Stimulated activated CD4-positive, alpha-beta T cell treated with anti-CD3 and anti-CD28 coated beads, Interleukin-12 subunit alpha, Interleukin-12 subunit beta, amount 100 ng/mL, for 4 hours (primary cell): ENCODE measurements at places on chromosomes 2 and 18.

DNA sequence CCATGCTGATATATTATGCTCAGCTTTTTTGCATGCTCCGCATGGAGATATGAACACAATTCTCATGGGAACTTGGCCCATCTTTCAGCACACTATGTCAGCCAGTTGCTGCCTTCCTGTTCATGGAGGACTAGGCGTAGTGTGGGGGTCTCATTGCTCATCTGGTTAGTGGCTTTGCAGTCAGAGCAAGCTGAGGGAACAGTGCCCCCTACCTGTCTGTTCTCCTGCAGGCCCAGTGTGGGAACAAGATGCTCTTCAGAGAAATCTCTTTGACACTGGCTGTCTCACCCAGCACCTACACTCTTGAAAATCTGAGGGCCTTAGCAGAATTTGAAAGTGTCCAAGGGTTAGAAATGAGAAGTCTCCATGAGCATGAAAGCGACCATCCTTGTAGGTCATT, 47.1 kb downstream of the SPTBN1 start:
- peak; percentile 11 for DNase-seq

DNA sequence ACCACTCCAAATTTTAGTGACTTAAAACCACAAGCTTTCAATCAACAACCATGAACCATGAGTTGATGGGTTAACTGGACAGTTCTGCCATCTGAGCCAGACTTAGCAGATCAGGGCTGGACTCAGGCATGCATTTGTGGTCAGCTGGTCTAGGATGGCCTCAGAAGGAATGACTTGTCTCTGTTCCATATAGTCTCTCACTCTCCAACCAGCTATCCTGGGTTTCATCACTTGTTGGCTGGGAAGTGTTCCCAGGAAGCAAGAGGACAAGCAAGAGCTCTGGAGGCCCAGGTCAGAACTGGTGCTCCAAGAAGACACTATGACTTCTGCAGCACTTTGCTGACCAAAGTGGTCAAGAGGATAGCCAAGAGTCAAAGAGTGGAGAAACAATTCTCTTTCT, 17.5 kb upstream of the MAP3K20 start:
- DNase-seq, result no peak

DNA sequence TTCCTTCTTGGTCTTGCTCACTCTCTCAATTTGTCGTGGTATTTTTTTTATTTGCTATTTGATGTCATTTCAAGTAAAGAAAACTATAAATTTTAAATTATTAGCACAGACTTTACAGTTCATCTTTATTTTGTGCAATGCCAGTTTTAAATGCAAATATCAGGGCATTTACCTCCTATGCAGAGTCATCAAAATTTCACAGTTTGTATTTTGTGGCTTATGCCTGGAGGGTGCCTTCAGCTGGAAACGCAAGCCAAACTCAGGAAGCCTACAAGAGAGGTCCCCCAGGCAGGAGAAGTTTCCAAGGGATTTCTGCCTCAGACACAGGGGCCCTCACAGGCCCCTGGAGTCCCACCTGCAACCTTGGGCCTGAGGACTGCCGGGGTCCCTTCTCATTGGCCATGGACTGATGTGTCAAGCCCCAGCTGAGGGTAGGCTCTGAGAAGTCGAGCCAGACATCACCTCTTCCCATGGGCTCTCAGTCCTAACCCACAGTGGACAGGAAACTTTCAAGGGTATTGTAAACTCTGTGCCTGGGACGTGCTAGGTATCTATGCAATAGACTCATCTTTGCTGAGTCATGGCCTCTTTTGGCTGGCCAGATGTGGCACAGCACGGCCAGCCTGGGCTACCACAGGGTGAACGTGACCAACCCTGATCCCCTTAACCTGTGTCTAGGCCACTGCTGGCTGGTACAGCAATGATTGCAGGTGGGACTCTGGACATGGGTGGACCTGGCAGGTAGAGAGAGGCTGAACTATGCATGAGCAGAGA, 236.5 kb downstream of the CELF4 start:
- no peak for DNase-seq

DNA sequence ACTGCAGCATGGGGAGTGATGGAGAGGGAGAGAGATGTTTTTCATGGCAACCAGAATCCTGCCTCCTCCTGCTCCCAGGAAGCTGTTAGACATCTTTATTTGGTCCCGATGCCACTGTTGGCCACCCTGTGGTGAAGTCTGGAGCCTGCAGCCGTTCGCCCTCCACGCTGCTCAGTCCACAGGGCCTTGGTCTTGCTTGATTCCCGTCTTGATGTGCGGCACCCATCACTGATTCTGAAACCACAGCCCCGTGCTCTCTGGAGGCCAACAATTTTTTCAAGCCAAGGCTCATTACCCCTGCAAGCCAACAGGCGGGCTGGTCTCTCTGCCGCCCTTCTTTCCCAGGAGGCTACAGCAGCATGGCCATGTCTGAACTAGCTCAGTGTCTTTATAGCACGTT, 24.5 kb downstream of the SIGLEC15 start:
- no peak for DNase-seq

GRCh38 chr2:41691561-41691960, 356.3 kb upstream of the PKDCC start:
- no peak for DNase-seq

GRCh38 chr2:53353135-53354114, 414.2 kb upstream of the CHAC2 start:
- DNase-seq, result no peak

DNA sequence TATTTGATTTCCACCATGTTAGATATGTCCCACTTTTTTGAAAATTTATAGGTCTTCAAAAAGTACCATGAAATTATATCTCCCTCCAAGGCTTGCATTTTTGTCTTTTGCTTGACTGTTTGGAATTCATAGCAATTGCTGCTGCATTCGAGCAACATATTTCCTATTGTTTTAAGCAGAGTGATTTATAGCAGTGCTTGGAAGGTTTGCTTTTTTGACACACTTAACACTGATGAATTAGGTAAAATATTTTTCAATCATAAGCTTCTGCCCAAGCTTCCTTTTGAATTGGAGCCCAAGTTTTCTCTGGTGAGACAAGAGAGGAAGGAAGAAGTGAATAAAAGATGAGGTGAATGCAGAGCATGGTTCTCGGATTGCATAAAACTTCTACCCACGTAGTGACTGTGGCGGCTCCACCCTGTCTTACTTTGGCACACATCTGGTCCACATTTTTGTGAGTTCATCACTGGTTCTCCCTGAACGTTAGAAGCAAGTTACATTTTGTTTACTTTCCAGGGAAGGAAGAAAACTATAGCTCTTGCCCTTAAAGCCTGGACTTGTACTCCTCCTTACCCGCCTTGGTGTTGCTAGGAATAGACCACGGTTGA, 667.0 kb downstream of the TSN start:
- no peak for DNase-seq

DNA sequence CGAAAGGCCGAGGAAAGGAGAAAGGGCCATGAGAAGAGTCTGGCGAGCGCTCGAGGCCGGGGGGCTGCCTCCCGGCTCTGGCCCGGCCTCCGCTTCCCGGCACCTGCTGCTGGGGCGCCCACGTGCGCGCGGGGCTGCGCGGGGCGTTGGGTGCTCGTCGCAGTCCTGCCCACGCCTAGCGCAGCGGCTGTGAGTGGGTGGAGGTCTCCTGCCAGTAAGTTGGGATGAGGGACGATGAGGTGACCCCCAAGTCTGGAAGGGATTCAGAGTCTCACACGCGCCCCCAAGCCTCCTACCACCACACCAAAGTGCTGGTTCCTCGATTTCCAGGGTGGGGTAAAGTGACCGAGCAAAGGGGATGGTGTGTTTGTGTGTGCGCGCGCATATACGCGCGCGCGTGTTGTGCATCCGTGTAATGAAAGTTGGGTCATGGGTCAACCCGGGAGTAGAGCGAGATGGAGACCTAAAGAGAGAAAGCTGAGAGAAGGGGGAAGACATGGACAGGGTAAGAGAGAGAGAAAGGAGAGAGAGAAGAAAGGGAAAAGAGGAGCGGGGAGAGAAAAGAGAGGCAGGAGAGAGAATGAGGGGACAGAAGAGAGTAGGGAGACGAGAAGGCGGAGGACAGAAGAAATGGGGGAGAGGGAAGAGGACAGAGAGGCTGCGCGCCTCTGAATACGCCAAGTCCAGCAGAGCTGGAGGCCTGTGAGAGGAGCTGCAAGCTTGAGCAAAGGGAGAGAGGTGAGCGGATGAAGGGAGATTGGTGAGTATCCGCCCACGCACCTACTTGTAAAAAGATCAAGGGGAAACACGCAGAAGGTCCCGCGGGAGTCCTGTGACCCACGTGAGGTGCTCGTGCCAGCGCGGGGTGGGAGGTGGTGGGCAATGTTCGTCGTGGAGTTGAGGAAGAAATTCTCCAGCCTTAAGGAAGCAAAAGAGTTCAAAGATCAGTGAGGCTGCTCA, 1.7 kb upstream of the NETO1 start:
- DNase-seq, result no peak

- no peak for DNase-seq
These were observed 1860.6 kb upstream of the PIK3C3 start for GRCh38 chr18:40094441-40094840.

DNA sequence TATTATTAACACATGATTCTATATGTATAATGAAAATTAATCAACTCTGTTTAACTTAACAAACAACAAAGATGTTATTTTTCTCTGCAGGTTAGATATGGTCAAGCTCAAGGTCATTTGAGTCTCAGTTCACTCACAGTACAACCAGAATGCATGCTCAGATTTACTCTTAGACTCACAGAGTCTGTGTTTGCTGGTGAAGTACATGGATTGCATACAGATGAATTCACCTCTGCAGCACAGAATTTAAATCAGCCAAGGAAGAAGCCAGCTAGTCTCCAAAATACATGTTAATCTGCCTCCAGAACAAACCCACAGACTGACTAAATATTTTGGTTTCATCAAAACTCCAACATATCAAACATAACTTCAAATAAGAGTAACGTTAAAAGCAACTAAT, 424.5 kb downstream of the RAD51AP2 start:
- DNase-seq, result no peak

GRCh38 chr2:73238149-73238548, 4.0 kb downstream of the CCT7 start:
- no peak for DNase-seq

GRCh38 chr2:86038291-86039081, 67.2 kb downstream of the POLR1A start:
- DNase-seq, result no peak

DNA sequence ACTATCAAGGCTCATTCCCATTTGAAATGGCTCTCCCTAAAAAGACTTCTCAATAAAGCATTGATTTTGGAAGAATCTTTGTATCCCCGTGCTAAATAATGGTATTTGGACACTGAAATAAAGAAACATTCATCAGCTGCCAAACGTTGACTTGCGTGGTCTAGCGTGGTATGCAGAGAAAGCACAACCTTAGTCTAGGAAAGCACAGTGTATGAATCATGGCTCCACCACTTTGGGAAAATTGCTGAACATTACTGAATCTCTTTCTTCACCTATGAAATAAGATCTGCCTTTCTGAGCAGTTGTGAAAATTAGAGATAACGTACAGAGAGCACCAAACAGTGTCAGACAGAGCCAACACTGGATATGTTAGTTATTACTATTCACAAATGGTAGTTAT, 353.9 kb downstream of the SS18 start:
- DNase-seq, result no peak

DNA sequence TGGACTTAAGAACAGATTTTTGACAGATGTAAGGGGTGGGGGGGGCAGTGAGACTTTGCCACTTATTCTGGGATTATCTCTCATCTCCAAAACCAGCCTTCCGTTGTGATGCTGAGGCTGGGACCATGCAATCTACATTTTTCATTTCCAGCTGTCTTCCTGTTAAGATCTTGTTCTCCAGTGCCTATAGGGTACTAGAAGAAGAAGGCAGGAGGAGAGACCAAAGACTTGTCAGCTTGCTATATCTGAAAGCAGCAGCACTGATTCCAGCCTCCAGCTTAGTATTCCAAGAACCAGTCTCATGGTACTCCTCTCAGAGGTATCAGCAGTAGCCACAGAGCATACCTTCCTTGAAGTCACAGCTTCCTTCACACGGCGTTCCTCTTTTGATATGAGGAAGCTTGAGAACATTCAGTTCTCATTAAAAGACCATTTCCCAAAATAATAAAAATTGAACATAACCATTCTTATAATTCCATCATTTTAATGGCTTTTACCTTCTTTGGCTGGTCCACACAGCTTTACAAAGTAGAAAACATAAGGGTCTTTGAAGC, 49.8 kb downstream of the USP34 start:
- no peak for DNase-seq

DNA sequence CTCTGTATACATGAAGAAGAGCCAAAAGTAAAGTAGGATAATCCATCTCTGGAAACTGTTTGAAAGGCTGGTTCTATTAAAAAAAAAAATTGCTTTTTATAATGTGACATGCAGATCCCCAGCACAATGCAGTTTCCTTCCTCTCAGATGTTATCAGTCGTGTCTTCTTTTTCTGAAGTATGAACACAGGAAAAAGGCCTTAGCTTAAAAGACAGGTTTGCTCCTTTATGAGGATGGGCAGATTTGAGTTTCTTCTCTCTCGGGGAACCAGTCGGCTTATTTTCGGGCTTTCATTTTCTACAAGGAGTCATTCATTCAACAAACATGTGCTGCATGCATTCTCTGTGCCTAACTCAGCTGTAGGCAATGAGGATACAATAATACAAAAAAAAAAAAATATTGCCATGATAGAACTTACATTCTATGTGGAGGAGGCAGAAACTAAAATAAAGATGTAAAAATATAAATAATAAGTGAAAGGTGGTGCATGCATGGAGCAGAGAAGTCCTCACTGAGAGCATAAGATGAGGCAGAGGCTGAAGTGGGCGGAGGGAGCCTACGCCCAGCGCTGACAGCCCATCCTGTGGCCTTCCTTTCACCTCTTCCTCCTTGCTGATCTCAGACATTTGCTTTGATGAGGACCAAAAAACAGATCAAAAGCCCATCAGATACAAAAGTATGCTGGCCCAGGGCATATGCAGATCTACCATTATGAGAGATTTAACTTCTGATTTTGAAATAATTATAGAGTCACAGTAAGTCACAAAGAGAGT, at the start of gene CD226:
Gene CD226, minus strand, starts transcription at position 513 of the 773 bp plus-strand sequence. Its CDS starts 467 bp downstream, at position 46.
- no peak for DNase-seq

DNA sequence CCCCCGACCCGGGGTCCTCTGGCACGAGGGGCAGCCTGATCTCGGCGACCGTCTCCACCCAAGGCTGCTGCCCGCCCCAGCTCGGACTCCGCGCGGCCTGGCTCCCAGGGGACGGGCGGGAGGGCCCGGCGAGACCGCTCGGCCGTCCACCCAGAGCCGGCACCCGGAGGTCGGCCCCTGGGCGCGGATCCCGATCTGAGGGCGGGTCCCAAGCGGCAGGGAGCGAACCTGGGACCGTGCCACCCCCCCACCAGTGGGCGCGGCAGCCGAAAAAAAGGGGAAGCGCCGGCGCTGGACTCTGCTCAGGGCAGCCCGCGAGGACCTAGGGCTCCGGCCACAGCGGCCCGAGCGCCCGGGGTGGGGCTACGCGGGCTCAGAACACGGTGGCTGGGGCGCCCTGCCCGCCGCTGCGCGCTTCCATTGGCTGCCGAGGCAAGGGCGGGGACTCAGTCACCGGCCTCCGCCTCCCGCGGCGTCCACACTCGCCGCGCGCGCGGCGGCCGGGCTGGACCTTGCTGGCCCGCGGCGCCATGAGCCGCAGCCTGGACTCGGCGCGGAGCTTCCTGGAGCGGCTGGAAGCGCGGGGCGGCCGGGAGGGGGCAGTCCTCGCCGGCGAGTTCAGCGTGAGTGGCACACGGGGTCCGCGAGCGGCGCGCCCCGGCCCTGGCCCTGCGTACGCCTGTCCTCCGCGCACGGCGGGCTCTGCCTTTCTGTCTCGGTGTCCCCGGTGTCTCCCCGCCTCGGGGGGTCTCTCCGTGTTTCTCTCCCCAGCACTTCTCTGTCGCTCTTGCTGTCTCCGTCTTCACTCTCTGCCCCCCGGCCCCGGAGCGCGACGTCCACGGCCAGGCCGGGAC, at the start of gene PTPN18:
Gene PTPN18, plus strand, starts transcription at position 479 of the 854 bp plus-strand sequence. Its CDS starts 52 bp downstream, at position 531.
- DNase-seq, result peak; percentile 63

GRCh38 chr2:10301941-10302478, 694 bp upstream of the HPCAL1 start:
- DNase-seq, result no peak
